CD4-positive, alpha-beta T cell treated with Interleukin-2 at 100 ng/mL for 4 hours (primary cell): ENCODE measurements at places on chromosomes 1 and 21.

- DNase-seq: no peak
Observed at GRCh38 chr1:165930961-165931360, 103.5 kb downstream of the UCK2 start.

DNA sequence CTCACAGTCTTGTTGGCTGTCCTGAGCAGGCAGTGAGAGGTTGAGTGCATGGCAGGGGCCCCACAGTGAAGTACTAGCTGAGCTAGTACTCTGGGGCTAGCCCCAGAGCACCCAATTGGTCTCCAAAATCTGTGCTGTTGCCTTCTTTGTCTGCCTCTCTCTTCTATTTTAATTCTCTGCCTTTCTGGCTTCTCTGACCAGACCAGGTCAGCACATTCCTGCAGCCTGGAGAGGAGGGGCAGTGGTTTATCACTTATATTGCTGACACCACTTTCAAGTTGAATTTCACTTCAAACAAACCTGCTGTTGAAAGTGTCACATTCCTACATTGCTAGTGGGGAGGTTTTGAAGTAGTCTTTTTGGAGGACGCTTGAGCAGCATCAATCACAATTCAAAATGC, 628.7 kb downstream of the PTPRU start:
- no peak for DNase-seq

DNA sequence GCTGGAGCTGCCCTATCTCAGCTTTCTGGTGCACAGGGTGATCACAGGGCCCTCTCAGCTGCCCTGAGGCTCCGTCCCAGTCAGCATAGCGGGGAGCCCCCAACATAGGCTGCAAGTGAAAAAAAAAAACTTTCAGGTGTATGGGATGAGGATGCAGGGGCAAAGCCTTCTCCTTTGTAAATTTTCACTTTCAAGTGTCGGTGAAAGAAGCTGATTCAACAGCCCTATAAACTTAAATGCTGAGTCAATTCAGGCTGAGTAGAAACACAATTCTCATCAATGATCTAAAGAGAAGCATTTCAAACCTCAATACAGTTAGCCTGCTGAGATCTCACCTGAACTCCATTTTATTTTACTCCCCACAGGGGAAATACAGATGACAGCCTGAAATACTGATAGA, 171.2 kb downstream of the SEC16B start:
- DNase-seq: no peak

DNA sequence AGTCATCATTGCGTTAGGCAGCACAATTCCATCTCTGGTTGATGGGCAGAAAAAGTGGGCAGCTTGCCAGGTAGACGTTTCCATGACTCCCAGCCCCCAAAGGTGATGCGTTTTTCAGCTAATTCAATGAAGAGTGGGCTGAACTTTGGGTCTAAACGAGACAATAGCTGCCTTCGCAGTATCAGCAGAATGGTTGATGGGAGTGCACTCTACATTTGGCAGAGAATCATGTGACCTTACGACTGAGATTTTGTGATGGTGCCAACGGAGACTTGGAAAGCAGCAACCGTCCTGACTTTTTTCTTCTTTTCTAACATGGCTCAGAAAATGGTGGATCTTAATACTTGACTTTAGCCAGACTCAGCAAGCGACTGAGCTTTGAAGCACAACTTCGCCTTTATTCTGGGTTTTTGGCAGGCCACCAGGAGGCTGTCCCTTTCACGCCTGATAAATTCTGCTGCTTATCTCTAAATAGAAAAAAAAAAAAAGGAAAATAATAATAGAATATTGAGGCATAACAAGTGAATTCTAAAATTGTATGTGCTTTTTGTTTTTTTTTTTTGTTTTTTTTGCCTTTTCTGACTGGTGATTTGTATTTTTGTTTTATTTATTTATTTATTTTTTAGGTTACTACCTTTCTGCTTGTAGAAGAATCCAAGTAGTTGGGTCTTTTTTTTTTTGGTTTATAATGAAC, 804.8 kb downstream of the USP25 start:
- no peak for DNase-seq

GRCh38 chr1:223730479-223731132, 18.3 kb downstream of the CAPN2 start:
- DNase-seq: no peak

- DNase-seq: no peak
Observed at GRCh38 chr1:52306227-52307006, 59.6 kb downstream of the CC2D1B start.

DNA sequence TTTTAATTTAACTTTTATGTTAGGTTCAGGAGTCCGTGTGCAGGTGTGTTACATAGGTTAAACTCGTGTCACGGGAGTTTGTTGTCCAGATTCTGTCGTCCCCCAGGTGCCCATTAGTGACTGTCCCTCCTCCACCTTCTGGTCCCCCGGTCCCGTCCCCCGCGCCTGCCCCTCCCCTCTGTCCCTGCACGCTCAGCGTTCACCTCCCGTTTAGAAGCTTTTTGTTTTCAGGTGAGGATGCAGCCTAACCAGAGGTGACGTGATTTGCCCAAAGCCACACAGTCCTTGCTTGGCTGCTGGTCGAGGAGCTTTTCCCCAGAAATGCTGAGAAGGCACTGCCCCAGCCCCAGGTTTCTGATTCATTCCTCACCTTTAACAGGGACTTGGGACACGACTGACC, 844 bp downstream of the C1orf146 start:
- DNase-seq: no peak

- DNase-seq: no peak
Observed at GRCh38 chr1:168408539-168408865, 127.8 kb downstream of the TBX19 start.

DNA sequence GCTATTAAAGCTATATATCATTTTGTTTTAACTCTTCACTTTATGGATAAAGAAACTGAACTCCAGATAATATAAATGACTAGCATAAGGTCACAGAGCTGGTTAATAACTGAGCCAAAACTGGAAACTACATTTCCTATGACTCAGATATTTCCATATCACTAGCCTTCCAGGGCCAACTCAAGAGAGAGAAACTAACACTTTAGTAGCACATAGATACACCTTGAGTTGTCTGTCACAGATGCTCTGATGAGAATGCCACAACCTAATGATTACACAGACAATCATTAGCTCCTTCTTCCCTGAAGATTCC, 40.7 kb downstream of the NME7 start:
- no peak for DNase-seq

GRCh38 chr21:33390479-33390878, 12.7 kb upstream of the IFNGR2 start:
- DNase-seq: no peak

GRCh38 chr1:8816264-8816663, 1.2 kb downstream of the RERE start:
- no peak for DNase-seq

- no peak for DNase-seq
Observed at GRCh38 chr1:208628022-208628914, 384.1 kb upstream of the PLXNA2 start.

GRCh38 chr1:84802567-84803232, 90.3 kb downstream of the LPAR3 start:
- no peak for DNase-seq

DNA sequence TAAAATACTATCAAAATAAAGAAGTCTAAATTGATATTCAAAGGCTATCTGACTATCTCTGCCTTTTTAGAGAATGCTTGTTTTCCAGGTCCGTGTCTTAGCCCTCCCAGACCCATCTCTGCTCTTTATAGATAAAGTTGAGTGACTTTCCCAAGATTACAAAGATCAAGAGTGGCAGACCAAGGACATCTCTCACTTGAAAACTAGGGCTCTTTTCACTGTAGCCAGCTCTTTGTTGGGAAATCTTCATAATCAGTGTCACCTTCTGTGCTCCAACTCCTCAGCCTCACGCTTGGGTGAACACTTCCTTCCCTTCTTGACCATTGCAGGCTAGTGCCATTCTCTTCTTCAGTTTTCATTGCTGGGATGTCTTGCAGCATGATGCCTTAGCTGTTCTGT, 211.1 kb downstream of the PBX1 start:
- no peak for DNase-seq
